Stimulated activated CD8-positive, alpha-beta memory T cell treated with anti-CD3 and anti-CD28 coated beads, Interleukin-2, amount 100 ng/mL, for 1 hour (primary cell): ENCODE measurements at places on chromosomes 7 and 10.

DNA sequence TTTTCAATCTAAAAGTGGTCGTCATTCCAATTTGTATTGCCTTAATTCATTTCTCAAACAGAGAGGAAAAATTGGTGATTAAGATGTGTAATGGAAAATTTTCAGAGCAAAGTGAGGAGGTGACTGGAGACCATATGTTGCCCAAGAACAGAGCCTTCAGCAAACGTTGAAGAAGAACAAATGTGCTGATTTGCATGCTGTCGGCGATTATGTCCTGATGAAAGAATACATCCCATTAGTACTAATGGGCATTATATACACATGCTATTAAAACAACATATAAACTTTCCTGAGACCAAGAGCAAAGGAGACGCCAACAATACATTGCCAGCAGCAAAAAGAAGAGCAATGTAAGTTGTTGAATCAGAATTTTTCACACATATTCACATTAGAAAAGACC lies 100.0 kb upstream of the ARID5B start:
- DNase-seq, result no peak

DNA sequence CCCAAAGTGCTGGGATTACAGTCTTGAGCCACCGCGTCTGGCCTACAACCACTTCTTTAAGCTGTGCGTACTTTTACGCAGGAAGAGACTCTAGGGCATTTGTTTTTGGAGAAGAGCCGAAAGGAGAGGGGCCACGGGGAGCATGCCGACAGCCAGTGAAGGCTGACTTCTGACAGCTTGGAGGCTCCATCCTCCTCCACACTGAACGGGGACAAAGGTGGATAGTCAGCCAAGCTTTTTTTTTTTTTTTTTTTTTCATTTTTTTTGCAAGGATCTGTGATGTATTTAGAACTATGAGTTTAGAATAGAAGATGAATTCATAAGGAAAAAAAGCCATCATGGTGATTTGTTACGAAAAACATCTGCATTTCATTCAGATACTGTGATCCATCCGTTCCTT lies 221.7 kb downstream of the ARHGAP21 start:
- DNase-seq, result no peak

- DNase-seq, result no peak
Observed at GRCh38 chr7:17696422-17696821, 243.9 kb downstream of the SNX13 start.

- no peak for DNase-seq
Observed at GRCh38 chr7:106010331-106010730, 47.3 kb downstream of the CDHR3 start.

DNA sequence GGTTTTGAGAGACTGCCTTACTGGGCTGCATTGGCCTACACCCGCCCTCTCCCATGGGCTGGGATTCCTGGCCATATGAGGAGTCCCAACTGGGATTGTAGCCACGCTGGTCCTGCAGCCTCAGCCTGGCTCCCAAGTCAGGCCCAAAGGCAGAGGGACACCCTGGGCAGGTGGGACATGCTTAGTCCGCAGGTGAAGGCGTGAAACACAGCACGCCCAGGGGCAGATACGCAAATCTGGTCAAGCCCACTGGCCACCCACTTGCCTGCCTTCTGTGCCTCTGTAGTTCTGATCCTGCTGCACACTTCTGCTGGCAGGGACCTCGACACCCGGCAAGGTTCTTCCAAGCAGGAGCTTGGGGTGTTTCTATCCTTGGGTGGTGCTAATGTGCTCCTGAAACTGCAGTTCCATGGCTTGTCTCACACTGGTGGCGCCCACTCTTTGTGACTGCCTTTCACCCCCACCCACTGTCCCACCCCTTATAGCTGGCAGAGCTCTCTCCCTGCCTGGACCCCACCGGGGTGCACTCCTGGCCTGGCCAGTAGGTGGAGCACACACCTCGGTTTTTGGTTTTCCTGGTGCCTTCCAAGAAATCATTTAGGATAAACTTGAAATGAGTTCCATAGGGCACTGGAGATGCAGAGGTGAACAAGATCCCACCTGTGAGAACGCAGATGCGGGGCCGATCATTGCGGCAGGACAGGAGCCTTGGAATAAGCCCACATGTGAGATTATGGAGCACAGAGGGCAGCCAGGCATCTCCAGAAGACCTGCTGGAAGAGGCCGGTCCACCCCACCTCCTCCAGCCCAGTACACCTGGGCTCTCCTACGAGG lies 47.9 kb downstream of the MKI67 start:
- no peak for DNase-seq

DNA sequence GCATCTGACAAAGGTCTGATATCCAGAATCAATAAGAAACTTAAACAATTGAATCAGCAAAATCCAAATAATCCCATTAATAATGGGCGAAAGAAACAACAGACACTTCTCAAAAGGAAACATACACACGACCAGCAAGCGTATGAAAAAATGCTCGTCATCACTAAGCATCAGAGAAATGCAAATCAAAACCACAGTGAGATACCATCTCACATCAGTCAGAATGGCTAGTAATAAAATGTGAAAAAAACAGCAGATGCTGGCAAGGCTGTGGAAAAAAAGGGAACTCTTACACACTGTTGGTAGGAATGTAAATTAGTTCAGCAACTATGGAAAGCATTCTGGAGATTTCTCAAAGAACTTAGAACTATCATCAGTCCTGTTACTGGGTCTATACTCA lies 496.7 kb downstream of the SH2D4B start:
- no peak for DNase-seq

DNA sequence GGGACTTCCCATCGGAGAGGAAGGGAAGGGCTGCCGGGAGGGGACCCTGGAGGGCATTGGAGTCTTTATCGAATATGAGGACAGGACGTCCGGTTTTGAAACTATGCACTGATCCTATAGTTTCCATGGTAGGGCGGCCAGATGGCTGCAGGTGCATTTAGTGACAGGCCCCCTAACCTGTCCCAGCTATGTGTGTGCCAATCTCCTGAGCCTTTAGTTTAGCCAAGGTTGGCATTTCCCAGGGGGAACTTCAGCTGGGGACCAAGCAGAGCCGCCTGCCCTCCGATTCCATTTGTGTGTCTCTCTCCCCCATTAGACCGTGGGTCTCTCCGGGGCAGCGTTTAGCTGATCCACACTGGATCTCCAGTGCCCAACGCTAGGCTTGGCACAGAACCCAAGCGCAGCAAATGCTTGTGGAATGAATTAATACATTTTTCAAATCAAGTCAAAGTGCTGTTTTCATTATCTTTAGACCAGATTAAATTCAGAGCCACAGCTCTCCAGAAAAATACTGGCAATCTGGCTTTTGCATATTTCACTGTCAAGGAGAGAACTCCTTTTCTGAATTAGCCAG lies 19.9 kb downstream of the TMEM270 start:
- no peak for DNase-seq
